GM23338 (cell line): ENCODE measurements at places on chromosomes 16 and 17. TPM values are rescaled to one million over a fixed set of nuclear protein-coding genes. Genes with fewer than 3 reads are reported as not detected.

GRCh38 chr17:2792366-2793169, 3.7 kb upstream of the RAP1GAP2 start:
- H3K4me3 ChIP-seq, result no peak overlapping the region
- no peak overlapping the region for H3K27ac ChIP-seq
- H3K36me3 ChIP-seq, result no peaks in the 10 kb centered on the region
- H3K27me3 ChIP-seq, result no peaks in the 10 kb centered on the region
- H3K4me1 ChIP-seq, result no peaks in the 10 kb centered on the region

GRCh38 chr16:31480851-31481536, 1.9 kb upstream of the SLC5A2 start:
- H3K36me3 ChIP-seq, result no peaks in the 10 kb centered on the region
- DNase-seq, result no peak
- no peak overlapping the region for H3K27ac ChIP-seq
- no peaks in the 10 kb centered on the region; the same call in 1 of the 2 replicates for H3K4me1 ChIP-seq

DNA sequence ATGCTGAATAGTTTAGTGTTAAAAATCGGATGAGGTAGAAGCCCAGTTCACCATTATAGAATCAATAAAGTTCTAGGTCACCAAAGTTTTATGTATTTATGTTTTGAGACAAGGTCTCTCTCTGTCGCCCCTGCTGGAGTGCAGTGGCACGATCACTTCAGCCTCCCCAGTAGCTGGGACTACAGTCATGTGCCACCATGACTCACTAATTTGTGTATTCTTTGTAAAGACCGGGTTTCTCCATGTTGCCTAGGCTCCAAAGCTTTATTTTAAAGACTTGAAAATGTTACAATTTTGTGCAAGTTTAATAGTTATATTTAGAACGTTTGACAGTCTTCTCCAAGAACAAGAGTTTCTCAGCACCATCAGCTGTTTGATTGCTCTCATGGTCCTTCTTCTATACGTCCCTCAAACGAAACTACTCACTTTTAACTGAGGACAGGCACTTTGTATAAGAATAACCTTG, 32.1 kb downstream of the NDE1 start:
- H3K4me1 ChIP-seq, result no peaks in the 10 kb centered on the region
- 0 out of 2 replicates have a peak overlapping the region, but pooled peaks have one; percentile 46 for H3K27ac ChIP-seq
- H3K27me3 ChIP-seq, result no peaks in the 10 kb centered on the region
- peaks cover 5% of the 10 kb centered on the region; the same call in 1 of the 2 replicates for H3K36me3 ChIP-seq
- no peak overlapping the region for H3K4me3 ChIP-seq

The CEMP1 gene
- total RNA-seq, result 0.31 TPM in 1 of 2 replicates, not detected in the other

DNA sequence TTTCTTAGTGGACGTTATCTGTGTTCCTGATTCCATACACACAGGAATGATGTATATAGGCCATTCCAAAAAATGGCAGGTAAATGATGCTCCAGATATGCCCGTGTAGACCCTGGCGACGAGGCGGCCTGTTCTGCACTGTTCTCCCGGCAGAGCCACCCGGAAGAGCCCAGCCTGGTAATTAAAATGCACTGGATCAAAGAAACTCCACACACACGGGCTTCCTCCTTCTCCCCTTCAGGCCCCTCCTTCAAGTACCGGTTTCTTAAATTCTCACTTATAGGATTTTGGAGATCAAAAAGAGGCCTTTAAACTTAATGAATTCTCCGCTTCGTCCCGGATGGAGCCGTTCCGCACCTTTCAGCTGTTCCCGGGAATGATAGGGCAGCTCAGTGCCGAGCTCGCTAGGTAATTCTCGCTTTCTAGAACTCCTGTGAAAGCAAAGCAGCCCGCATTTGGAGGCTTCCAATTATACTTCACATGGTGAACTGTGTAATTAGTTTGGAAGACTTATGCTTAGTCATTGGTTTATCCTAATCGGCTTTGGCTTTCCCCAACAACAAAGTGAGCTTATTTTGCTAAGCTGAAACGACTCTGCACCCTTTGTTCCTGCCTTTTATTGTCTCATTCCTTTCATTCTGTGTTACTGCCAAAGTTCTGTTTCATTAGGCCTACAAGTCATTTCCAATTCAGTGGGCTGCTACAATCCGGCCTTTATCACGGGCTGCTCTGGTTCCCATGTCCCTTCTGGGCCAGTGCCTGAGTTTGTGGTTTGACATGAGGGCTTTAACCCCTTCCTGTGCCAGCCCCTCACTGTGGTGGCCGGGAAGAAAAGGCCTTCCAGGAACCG, 150.0 kb downstream of the MSI2 start:
- H3K4me3 ChIP-seq, result no peak overlapping the region
- peak; percentile 21 for DNase-seq
- H3K27me3 ChIP-seq, result no peaks in the 10 kb centered on the region
- peaks cover 41% of the 10 kb centered on the region for H3K4me1 ChIP-seq
- H3K36me3 ChIP-seq, result no peaks in the 10 kb centered on the region

The ORC6 gene
- total RNA-seq, result 71.5 and 75.7 TPM in 2 replicates

DNA sequence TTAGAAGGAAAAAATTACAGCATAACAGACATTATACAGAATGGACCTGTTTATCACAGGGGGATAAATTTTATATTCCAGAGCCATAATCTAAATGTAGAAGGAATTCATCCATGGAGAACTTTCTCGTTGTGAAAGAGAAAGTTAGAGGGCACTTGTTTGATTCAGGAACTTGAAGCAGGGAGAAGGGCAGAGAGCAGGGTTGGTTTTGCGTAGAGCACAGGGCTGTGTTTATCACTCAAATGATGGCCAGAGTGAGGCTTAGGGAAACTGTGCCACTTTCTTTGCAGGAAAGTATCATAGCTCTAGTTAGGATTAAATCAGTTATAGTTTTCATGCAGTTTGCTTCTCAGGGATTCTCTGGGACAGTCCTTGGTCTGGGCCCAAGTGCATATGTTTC, 29.1 kb upstream of the MED13 start:
- no peak overlapping the region for H3K27ac ChIP-seq
- H3K36me3 ChIP-seq, result no peaks in the 10 kb centered on the region
- no peak overlapping the region for H3K4me3 ChIP-seq
- DNase-seq, result no peak
- H3K27me3 ChIP-seq, result no peaks in the 10 kb centered on the region

DNA sequence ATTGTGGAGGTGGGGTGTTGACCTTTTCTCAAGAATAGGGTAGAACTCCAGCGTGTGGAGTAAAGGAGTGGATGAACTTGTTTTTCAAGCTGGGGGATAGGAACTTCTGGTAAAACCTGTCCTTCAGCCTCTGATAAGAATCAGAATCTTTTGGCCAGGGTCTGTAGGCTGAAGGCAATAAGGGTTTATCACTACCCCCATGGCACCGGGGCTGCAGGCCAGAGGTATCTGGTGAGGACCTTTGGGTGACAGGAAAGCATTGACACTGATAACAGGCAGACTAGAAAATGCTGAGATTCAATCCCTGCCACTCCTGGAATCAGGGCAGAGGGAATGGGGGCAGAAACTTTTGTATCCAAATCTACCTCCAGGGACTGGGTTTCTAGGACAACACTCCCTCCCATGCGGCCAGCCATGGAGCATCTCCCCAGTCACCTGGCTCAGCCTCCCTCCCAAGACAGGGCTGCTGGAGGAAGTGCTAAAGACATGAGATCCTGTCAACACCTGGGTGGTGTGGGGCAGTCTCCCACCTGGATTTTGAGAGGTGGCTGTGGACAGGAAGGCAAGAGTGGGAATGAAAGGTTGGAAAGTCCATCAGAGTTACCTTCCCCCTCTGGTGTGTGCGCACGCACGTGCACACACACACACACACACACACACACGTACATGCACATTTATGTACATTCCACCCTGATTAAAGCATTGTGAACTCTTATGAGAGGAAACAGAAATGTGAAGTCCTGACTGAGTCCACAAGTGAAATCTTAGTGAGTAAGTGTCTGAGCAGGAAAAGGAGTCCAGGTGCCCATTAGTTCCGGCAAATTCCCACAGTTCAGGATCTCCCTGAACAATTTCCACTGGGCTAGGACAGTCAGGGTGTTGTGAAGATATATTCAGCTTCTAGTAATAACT, 53.1 kb upstream of the MARCHF10 start:
- H3K36me3 ChIP-seq, result no peaks in the 10 kb centered on the region
- no peak overlapping the region for H3K4me3 ChIP-seq
- H3K4me1 ChIP-seq, result no peaks in the 10 kb centered on the region
- H3K27me3 ChIP-seq, result no peaks in the 10 kb centered on the region
- no peak for DNase-seq
- no peak overlapping the region for H3K27ac ChIP-seq

GRCh38 chr16:75263291-75263962, 12.0 kb upstream of the BCAR1 start:
- no peaks in the 10 kb centered on the region for H3K36me3 ChIP-seq
- H3K27me3 ChIP-seq, result no peaks in the 10 kb centered on the region
- H3K4me3 ChIP-seq, result 0 out of 2 replicates have a peak overlapping the region, but pooled peaks have one; percentile 20
- peaks cover 37% of the 10 kb centered on the region for H3K4me1 ChIP-seq

The TLK2 gene
- 41.7 and 56.1 TPM in 2 replicates for total RNA-seq

- no peak overlapping the region for H3K4me3 ChIP-seq
- no peaks in the 10 kb centered on the region for H3K36me3 ChIP-seq
- no peak overlapping the region for H3K27ac ChIP-seq
- no peaks in the 10 kb centered on the region for H3K27me3 ChIP-seq
These were observed 28.7 kb upstream of the TNRC6A start for GRCh38 chr16:24700549-24701392.

The C17orf107 gene
- total RNA-seq, result 3.6 and 5.9 TPM in 2 replicates

The KRT25 gene
- total RNA-seq, result not detected in 2 replicates

GRCh38 chr17:40480501-40481003, 20.9 kb downstream of the TNS4 start:
- no peaks in the 10 kb centered on the region for H3K27me3 ChIP-seq
- peaks cover 22% of the 10 kb centered on the region for H3K4me1 ChIP-seq
- H3K27ac ChIP-seq, result no peak overlapping the region

- H3K27ac ChIP-seq, result no peak overlapping the region
- peaks cover 4% of the 10 kb centered on the region; the same call in 1 of the 2 replicates for H3K4me1 ChIP-seq
- DNase-seq, result no peak
- no peak overlapping the region for H3K4me3 ChIP-seq
These were observed 2.8 kb upstream of the MRPL28 start for GRCh38 chr16:373020-373598.

The TBC1D3D gene
- total RNA-seq, result 0.24 TPM in 1 of 2 replicates, not detected in the other

DNA sequence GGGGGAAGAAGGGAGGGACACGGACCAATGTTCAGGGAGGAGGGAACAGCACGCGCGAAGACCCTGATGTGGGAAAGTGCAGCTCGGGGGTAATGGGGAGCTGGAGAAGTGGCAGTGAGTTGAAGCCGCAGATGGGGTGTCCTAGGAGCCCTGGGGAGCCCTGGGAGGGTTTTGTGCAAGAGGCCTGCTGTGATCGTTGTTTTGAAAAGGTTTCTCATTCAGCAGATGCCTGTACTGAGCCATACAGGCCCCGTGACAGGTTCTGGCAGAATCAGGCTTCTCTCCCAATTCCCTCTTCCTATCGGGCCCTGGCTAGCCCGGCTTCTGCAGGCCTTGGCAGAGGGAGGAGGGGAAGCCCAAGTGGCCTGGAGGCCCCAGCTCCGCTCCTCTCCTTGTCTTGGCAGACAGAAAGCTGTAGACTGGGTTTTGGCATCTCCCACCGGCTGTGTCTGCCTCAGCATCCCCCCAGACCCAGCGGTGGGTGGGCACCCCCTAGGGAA, 38.4 kb upstream of the EMP2 start:
- peak overlapping the region; percentile 66 for H3K4me3 ChIP-seq
- H3K36me3 ChIP-seq, result no peaks in the 10 kb centered on the region
- H3K27ac ChIP-seq, result no peak overlapping the region
- peak; percentile 30 for DNase-seq
- H3K27me3 ChIP-seq, result peaks cover 6% of the 10 kb centered on the region; the same call in 1 of the 2 replicates

GRCh38 chr17:44502598-44503146, 534 bp downstream of the GPATCH8 start:
- no peaks in the 10 kb centered on the region for H3K36me3 ChIP-seq
- H3K27ac ChIP-seq, result peak overlapping the region; percentile 98
- peaks cover 5% of the 10 kb centered on the region; the same call in 1 of the 2 replicates for H3K4me1 ChIP-seq
- H3K27me3 ChIP-seq, result no peaks in the 10 kb centered on the region

The SLC38A8 gene
- total RNA-seq, result not detected in 2 replicates

The RHOT1 gene
- 51.4 and 53.5 TPM in 2 replicates for total RNA-seq

The PRSS36 gene
- 1.3 and 1.4 TPM in 2 replicates for total RNA-seq

- H3K4me3 ChIP-seq, result no peak overlapping the region
- H3K4me1 ChIP-seq, result peaks cover 7% of the 10 kb centered on the region
- DNase-seq, result peak; percentile 29
- no peaks in the 10 kb centered on the region for H3K27me3 ChIP-seq
- H3K36me3 ChIP-seq, result no peaks in the 10 kb centered on the region
These were observed 353.1 kb downstream of the FOXL1 start for GRCh38 chr16:86931410-86931941.

DNA sequence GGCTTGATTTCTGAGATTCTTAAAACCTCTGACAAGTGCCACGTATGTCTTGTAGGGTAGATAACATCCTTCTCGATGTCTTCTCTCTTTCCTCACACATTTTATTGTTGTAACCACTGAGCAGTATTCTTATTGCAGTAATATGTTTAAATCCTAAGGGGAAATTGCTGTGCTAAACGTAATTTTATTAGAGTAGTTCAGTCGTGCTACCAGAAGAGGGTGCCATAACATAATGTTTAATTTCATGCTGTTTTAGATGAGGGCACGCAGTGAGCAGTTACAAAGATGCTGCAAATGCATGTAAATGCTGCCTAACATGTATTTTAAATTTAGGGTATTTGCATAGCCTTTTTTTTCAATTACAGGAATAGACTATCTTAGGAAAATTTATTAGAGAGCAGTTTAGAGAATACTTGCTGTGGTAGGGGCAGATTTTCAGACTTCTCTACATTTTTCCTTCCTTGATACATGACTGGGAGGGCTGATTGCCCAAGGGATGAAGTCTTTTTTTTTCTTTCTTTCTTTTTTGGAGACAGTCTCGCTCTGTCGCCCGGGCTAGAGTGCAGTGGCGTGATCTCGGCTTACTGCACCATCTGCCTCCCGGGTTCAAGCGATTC, 51.7 kb downstream of the GAN start:
- peak; percentile 70 for DNase-seq
- H3K27ac ChIP-seq, result no peak overlapping the region
- no peak overlapping the region for H3K4me3 ChIP-seq
- H3K36me3 ChIP-seq, result peaks cover 39% of the 10 kb centered on the region
- H3K27me3 ChIP-seq, result no peaks in the 10 kb centered on the region
- no peaks in the 10 kb centered on the region for H3K4me1 ChIP-seq

GRCh38 chr16:78727536-78727935, 628.1 kb downstream of the WWOX start:
- peak; percentile 34 for DNase-seq
- no peaks in the 10 kb centered on the region for H3K4me1 ChIP-seq
- H3K4me3 ChIP-seq, result no peak overlapping the region

The C1QTNF1 gene
- total RNA-seq, result 1.9 and 5.2 TPM in 2 replicates

- H3K4me1 ChIP-seq, result peaks cover 30% of the 10 kb centered on the region
- DNase-seq, result no peak
- no peaks in the 10 kb centered on the region for H3K27me3 ChIP-seq
- H3K36me3 ChIP-seq, result no peaks in the 10 kb centered on the region
- H3K4me3 ChIP-seq, result no peak overlapping the region
These were observed 114.2 kb upstream of the IRX5 start for GRCh38 chr16:54816471-54816870.

The AATF gene
- total RNA-seq, result 40.2 and 53.7 TPM in 2 replicates

The IRX3 gene
- total RNA-seq, result 0.90 and 1.7 TPM in 2 replicates

The CBFA2T3 gene
- 0.85 and 1.5 TPM in 2 replicates for total RNA-seq

GRCh38 chr16:73000020-73000906, 47.7 kb downstream of the ZFHX3 start:
- no peak overlapping the region for H3K4me3 ChIP-seq
- H3K27ac ChIP-seq, result no peak overlapping the region
- H3K27me3 ChIP-seq, result no peaks in the 10 kb centered on the region
- 0 out of 2 replicates have a peak, but pooled peaks cover 3% of the 10 kb centered on the region for H3K4me1 ChIP-seq
- no peak for DNase-seq

The TCF25 gene
- 95.4 and 96.4 TPM in 2 replicates for total RNA-seq

GRCh38 chr16:87516361-87516760, 23.5 kb upstream of the ZCCHC14 start:
- H3K27ac ChIP-seq, result no peak overlapping the region
- H3K27me3 ChIP-seq, result no peaks in the 10 kb centered on the region
- no peak for DNase-seq
- no peaks in the 10 kb centered on the region for H3K36me3 ChIP-seq

GRCh38 chr16:87406495-87407088, 14.5 kb downstream of the MAP1LC3B start:
- no peak for DNase-seq
- no peaks in the 10 kb centered on the region for H3K4me1 ChIP-seq
- peaks cover 8% of the 10 kb centered on the region; the same call in 1 of the 2 replicates for H3K36me3 ChIP-seq
